Stimulated activated naive CD4-positive, alpha-beta T cell (primary cell): ENCODE measurements at places on chromosomes 12 and 14.

GRCh38 chr14:90739318-90740068 lies 76.7 kb downstream of the TTC7B start:
- no peak for DNase-seq

- DNase-seq, result no peak
Measured at GRCh38 chr14:61026526-61026925, 45.5 kb downstream of the SLC38A6 start.

GRCh38 chr12:80681-81190 lies 14.2 kb downstream of the IQSEC3 start:
- no peak for DNase-seq

GRCh38 chr12:71551529-71551928 lies 111.9 kb downstream of the LGR5 start:
- DNase-seq, result no peak

DNA sequence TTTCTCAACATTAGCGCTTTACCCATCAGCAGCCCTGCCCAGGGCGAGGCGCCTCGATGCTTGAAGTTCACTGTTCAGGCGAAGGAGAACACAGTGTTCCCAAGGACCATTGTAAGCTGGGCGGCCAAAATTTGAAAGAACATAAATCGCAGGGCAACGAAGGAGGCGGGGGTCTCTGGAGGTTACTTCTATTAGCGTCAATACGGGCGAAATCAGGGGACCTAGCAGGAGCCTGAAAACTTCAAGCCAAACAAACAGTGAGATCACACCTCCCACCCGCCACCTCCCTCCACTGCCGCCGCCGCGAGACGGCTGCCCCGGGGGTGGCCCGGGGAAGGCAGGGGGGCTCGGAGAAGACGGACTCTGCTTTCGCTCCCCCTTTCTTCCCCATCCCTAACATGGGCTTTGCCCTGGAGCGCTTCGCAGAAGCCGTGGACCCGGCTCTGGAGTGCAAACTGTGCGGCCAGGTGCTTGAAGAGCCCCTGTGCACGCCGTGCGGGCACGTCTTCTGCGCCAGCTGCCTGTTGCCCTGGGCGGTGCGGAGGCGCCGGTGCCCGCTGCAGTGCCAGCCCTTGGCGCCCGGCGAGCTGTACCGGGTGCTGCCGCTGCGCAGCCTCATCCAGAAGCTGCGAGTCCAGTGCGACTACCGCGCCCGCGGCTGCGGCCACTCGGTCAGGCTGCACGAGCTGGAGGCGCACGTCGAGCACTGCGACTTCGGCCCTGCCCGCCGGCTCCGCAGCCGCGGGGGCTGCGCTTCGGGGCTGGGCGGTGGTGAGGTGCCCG lies at the start of gene PDZRN4:
PDZRN4 (plus strand) TSS at position 263 of the 783 bp plus-strand sequence.
- DNase-seq, result no peak

DNA sequence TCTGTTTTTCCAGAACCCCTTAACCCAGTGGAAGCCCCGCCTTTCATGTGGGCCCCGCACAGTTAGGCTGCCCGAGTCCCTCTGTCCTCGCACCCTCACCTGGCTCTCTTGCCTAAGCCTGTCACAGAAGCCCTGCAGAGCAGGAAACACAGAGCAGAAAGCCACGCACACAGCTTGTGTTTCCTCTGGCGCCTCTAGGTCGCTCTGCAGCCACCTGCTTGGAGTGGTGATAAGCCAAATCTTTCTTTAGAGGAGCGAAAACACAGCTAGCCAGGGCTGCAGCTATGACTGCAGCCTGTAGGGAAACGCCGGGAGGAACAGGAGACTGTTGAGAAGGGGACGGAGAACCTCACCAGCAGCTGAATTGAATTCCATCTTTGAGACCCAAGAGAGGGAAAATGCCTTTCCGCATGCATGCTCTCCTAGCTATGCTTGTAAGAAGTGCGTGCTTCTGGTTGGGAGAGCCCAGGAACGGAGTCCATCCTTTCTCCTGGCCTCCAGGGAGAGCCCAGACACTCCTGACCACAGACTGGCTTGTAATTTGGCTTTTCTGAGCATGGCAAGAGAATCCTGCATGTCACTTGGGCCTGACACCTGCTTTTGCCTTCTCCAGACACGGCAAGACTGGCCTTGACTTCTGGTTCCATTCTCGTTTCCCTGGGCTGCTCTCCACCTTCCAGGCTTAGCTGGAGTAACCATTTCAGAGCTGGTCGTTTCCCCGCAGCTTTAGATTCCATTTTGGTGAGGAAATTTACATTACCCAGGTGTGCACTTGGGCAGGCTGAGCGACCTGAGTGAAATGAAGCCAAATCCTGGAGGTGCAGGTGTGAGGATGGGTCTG lies 301.6 kb downstream of the CACNA1C start:
- no peak for DNase-seq

DNA sequence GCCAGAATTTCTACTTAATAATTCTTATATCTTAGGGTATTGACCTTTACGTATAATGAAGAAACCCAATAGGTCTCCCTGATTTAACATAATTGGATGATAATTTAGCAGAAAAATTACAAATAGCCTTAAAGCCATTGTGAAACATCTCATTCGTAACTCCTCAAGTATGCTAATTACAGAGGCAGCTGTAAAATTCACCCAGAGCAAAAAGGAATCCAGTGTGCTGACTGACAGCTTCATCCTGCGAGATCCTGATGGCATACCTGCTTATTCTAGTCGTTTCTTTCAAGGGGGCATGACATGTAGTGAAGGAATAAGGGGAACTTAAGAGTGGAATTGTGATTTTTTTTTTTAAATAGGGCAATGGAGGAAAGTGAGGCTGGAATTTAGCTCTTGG lies 291.5 kb downstream of the FUT8 start:
- no peak for DNase-seq

- DNase-seq, result no peak
Measured at GRCh38 chr12:117030187-117030900, 68.9 kb downstream of the TESC start.

GRCh38 chr14:24243336-24243836 lies 963 bp upstream of the TINF2 start:
- DNase-seq, result no peak

DNA sequence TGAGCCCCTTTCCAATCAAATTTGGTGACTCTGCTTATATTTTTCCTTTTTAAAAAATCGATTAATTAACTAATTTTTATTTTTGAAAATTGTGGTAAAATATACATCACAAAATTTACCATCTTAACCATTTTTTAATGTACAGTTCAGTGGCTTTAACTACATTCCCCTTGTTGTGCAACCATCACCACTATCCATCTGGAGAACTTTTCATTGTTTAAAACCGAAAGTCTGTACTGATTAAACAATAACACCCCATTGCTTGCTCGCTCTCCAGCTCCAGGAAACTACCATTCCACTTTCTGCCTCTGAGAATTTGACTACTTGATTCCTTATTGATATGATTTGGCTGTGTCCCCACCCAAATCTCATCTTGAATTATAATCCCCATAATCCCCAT lies 283.4 kb downstream of the C12orf75 start:
- DNase-seq, result no peak

DNA sequence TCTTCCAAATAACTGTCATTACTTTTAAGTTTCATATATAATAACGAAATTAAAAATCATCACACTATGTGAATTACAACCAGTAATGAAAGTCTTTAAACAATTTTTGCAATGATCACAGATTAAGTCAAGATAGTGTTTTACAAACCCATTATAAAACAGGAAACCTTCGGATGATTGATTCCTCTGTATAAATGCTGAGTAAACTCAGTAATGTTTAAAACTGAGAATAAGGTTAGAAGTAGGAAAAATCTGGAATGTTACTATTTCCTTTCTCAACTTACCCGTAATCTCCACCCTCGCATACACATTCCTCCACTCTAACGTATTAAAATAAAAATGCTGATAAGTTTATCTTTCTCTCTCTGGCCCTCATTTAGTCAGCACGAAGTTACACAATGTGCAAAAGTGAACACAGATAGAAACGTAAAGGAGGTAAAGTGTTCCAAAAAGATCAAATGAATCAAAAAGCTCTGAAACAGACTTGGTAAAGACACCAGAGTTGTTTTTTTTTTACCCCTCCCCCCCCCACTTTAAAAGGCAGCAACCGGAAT lies 1.6 kb downstream of the ZFC3H1 start:
- no peak for DNase-seq

DNA sequence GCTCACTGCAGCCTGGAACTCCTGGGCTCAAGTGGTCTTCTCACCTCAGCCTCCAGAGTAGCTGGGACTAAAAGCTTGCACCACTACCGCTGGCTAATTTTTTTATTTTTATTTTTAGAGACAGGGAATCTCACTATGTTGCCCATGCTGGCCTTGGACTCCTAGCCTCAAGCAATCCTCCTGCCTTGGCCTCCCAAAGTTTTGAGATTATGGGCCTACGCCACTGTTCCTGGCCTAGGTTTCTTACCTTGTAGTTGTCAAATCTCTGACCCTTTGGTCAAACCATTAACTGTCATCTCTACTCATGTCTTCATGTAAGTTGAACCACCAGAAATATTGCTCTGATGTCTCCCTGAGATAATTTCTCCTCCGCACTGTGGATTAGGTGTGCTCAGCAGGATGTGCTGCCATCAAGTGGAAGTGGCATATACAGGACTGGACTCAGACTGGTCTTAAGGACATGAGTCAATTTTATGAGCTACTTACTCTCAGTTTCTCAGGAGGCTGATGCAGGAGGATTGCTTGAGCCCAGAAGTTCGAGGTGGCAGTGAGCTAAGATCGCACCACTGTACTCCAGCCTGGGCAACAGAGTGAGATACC lies 28.5 kb downstream of the ACTR6 start:
- no peak for DNase-seq

DNA sequence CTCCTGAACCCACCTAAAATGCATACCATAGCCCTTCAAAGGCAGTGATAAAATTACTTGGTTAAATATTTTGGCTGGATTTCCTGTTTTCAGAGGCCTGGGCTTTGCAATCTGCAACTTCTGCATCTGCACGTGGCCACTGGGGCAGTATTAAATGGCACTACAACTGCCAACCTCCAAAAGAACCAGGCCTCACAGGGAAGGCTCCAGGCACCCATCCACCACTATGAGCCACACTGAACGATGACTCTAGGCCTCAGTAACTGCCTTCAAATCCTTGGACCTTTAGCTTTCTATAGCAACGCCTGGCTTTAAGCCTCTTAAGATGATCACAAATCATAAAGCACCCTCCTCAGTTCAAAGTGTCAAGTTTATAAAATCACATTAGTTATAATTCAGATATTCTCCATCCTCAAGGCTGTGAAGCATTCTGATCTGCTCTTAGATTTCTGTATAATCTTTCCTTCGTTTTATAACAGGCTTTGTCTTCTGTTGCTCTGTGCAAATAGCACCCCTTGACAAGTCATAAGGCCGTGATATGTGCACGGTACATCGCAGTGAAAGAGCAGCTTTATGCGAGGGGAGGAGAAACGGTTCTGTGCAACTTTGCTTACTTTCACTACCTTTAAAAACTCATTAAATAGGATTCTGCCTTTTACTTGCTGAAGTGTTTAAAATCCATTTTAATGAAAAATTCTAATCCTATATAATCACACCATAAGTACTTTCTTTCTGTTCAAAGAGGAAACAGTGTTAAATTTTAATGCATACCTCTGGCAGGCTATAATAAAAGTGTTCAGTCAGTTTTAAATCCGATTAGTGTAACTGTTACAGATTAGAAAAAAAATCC lies 196.4 kb upstream of the G2E3 start:
- DNase-seq, result no peak

GRCh38 chr12:58540480-58541299 lies 379.6 kb downstream of the LRIG3 start:
- no peak for DNase-seq

- no peak for DNase-seq
Measured at GRCh38 chr14:67491741-67492507, 3.4 kb upstream of the TMEM229B start.

DNA sequence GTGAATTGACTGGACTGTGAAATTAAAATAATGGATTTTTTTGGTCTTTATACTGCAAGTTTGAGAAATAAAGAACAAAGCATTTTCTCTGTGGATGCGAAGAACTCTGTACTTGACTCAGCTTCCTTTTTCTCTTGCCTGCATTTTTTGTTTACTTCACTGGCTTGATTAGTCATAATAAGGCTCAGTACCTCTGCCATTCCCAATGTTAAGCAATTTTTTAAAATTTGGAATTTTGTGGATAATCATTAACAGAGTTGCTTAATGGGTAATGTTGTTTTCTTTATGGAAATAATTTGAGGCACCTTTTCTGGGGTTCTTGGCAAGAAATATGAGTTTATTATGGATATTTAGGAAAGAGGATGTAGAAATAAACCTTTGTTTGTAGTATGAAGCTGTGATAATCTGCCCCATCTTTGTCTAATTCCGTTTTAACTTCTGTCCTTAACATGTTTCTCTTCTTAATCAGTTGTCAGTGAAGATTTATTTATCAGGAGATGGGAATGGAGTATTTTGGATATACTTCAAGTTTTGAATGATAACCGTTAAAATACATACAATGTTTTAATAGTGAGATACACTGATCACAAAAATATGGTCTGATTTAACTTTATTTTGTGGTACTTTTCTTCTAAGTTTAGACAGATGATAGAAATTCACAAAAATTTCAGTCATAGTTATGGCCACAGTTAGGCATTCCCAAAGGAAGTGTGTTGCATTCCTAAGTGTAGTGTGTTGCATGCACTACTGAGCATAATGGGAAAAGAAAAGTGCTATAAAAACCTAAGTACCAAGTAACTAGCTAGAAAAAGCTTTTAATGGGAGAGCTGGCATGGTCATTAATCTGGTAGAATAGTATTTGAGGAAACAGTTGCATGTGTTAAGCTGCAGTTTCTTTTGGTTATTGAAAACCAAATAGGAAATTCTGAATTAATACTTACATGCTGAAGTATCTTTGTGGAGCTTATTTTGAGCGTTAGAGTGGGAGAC lies 27.7 kb downstream of the WNK1 start:
- DNase-seq, result no peak

- DNase-seq, result no peak
Measured at GRCh38 chr14:95444132-95445129, 72.0 kb downstream of the SYNE3 start.

DNA sequence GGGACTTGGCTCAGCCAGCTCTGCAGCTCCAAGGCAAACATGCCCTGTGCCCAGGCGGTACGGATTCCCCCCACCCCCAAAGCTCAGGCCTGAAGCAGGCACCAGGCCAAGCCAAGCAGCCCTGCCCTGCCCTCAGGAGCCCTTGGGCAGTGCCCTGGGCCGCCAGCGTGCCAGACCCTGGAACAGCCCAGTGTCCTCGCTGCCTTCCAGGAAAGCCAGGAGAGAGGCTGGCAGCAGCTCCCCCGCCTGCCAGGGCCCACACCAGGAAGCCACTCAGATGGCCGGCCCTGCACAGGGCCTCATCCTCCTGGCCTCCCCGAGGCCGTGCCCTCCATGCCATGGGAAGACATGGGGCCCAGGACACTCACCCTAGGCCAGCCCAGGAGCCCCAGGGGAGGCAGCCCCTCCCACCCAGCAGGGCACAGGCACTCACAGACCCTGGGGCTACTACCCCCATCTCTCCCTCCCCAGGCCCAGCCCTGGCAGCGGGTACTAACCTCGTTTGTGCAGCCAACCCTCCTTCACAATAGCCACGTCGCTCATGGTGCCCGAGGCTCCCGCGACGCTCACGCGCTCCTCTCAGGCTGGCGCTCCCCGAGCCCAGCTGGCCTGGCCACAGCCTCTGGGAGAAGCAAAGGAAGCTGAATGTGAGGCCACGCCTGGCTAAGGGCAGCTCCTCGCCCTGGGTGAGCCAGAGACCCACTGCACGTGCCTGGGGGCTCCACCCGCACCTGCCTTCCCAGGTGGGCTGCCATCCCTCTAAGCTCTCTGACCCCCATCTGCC lies 3.3 kb downstream of the AKT1 start:
- no peak for DNase-seq

GRCh38 chr14:59086241-59086882 lies 102.1 kb upstream of the DAAM1 start:
- no peak for DNase-seq
